Activated T-cell treated with anti-CD3 and anti-CD28 coated beads, Interleukin-2, amount 50 U/mL, for 24 hours (primary cell): ENCODE measurements at places on chromosomes 11 and 22.
A peak's percentile ranks its signal among the peaks of the same experiment; 100 is the strongest.

- no peak for DNase-seq
Measured at GRCh38 chr11:126165757-126166156, 45.7 kb downstream of the RPUSD4 start.

GRCh38 chr11:3911908-3912505 lies 56.5 kb downstream of the STIM1 start:
- no peak for DNase-seq

- DNase-seq = no peak
Measured at GRCh38 chr22:46622081-46622521, 1.9 kb downstream of the GRAMD4 start.

DNA sequence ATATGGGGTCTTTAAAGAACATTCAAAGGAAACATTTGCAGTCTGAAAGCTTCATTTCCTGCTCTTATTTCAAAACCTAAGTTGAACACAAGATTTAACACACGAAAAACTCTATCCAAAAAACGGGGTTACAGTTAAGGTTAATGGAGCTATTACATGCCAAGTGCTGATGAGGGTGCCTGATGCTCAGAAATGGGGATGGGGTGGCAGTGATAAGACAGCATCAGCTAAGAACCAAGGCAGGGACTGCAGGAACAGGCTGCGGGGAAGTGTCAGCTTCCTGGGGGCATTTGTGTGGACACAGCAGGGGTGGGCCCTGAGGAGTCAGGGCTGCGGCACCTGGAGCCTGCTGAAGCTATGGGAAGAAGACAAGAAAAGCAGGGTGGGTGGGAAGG lies 12.2 kb downstream of the DGCR2 start:
- DNase-seq = no peak

DNA sequence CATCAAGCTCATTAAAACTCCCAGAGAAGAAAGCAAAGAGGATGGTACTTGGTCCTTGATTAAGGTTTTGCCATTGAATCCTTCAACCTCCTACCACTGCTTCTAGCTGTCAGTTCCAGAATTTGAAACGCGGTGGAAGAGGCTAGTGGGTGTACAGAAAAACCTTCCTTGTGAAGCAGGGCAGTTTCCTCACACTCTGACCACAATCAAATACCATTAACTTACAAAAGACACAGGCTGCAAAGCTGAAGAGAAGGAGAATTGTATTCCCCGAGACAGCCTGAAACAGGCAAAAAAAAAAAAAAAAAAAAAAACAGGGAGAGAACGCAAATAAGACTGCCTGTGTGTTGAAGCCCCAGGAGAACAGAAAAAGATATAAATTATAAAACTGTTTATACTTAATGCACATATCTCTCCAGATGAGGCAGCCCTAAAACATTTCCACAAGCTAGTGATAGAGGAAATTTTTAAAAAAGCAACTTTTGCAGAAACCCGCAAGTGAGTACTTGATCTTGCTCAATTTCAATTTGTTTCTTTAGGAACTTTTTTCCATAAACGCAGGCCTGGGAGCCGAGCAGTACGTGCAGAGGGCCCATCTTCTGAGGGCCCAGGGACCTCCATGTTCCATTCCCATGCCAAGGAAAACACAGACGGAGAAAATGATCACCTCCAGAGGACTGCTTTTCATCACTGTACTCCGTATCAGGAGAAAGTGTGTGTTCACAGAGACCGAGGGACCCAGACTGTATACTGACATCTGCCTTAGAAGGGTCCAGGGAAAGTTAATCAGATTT lies 218.7 kb upstream of the BLID start:
- DNase-seq = no peak

DNA sequence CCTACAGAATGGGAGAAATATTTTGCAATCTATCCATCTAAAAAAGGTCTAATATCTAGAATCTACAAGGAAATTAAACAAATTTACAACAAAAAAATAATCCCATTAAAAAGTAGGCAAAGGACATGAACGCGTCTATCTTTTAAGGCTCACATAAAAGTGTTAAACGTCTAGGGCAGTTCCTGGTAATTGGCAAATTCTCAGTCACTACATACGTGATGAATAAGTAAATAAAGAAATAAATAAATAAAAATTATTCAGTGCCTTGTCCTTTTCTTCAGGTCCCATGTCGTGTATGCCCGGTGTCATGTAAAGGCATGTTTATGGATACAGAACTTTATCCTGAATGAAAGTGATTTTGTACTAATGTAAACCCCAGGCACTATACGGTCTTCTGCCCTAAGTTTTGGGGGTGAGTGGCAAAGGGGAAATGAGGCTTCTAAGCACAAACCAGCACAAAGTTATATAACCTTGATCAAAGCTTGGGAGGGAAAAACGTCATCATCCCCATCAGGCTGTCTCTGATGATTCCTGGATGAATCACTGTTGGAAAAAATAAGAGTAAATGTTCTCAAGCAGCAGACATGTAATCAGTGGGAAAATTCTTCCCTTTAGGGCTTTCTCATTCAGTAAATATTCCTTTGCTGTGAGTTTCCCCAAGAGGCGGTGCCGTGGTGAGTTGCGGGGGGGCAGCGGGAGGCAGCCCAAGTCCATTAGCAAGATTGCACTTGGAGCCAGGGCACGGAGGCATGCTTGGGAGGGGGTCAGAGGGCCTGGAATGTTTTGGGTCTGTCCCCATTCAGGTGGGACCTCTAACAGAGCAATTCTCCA lies 30.4 kb upstream of the MICAL2 start:
- no peak for DNase-seq

GRCh38 chr11:11253995-11254394 lies 99.1 kb downstream of the CSNK2A3 start:
- DNase-seq = no peak

DNA sequence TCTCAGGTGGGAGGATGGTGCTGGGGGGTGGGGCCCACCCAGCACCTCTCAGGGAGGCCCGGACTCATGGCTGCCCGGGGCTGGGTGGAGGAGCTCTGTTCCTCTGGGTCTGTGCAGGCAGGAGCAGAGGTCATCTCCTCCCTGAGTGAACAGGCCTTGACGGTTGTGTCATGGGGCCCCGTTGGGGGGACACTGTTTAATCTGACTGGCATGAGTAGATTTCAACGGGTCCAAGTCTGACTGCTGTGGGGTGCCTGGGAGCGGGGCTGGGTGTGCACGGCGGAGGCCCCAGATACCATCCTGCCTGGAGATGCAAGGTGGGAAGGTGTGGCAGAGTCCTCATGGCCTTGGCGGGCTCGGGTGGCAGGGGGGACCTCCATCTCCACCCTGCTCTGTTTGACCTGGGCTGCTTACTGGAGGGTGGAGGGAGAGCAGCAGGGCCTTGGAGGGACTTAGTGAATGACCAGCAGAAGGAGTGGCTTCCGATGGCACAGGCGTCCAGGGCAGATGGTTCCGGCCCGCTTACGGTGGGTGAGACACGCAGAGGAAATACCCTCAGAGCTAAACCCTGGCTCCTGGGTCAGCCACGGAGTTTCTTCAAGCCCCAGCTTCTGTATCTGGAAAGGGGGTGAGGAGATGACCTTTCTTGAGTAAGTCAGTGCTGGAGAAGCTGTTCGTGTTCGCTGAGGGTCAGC lies 48.7 kb downstream of the SMIM38 start:
- peak; percentile 23 for DNase-seq

DNA sequence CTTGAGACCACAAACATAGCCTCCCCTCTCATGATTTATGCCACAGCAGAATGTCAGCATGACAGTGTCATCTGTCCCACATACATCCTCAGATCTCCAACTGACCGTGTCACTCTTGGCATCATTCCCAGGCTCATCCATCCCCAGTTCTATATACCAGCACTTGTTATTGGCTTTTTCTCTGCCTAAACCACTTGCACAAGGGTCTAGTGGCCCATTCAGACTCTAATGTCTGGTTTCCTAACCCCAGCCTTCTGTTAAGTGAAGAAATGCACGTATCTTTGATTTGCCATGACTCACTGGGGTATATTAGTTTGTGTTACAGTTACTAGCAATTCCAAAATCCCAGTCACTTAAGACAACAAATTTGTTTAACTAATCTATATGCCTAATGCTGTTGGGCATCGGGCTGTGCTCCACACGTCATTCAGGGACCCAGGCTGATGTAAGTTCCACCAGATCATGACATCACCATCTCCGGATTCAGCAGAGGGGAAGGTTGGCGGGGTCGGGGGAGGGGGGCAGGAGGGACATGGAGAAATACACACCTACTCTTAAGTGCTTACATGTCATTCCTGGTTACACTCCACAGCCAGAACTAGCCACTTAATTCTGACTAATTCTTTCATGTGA lies 517.4 kb downstream of the BUD13 start:
- no peak for DNase-seq
